ENCODE measurements at places on chromosomes 7 and 10. TPM values are rescaled to one million over a fixed set of nuclear protein-coding genes. Genes with fewer than 3 reads are reported as not detected.

Gene AGMO
- polyA plus RNA-seq: 0.03 TPM

Gene RBM33
- polyA plus RNA-seq: 9.1 TPM

Gene PDK4
- polyA plus RNA-seq: 122 TPM

Gene LIPF
- 15,849 TPM for polyA plus RNA-seq

Gene FANK1
- 5.4 TPM for polyA plus RNA-seq

GRCh38 chr7:25427721-25428120 lies 199.4 kb upstream of the NPVF start:
- no peak for DNase-seq

DNA sequence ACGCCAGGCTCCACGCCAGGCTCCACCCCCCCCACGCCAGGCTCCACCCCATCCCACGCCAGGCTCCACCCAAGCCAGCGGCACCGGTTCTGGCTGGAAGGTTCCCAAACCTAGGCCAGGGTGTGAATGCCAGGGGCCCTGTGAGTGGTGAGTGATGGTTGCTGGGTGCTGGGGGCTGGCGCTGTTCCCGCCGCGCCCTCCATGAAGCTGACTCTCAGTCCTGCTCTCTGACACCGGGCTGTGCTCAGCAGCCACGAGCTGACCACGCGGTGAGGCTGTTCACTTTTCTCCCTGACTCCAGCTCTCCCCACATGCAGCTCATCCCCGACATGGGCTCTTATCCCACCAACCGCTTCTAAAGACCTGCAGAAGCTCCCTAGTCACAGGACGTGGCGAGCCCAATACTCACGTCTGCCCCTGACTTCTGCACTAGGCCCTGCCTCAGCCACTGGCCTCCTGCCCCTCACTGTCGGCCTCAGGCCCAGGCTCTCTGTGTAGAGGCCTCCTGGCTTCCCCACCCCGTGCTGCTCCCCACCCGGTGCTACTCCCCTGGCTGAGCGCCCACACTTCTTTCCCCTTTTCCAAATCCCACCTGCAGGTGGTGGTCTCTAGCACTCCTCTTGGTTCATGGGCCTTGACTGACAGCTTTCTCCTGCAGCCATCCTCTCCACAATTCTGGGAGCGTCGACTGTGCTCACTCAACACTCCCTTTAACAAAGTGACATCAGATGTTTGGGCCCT lies 603.0 kb downstream of the PTPRN2 start:
- no peak for DNase-seq

Gene RADIL
- polyA plus RNA-seq: 1.6 TPM

Gene NUTM2B
- 3.1 TPM for polyA plus RNA-seq

- DNase-seq: no peak
Measured at GRCh38 chr7:149625947-149626392, 128.4 kb upstream of the ZNF746 start.

Gene NANOS1
- polyA plus RNA-seq: 1.5 TPM

Gene LAMB1
- 50.0 TPM for polyA plus RNA-seq

Gene LRRD1
- not detected for polyA plus RNA-seq

- DNase-seq: no peak
Measured at GRCh38 chr7:115825456-115826115, 205.0 kb downstream of the TFEC start.

GRCh38 chr10:96667401-96667800 lies 52.9 kb downstream of the PIK3AP1 start:
- DNase-seq: no peak

- DNase-seq: no peak
Measured at GRCh38 chr7:112290065-112290464, 83.6 kb downstream of the ZNF277 start.

DNA sequence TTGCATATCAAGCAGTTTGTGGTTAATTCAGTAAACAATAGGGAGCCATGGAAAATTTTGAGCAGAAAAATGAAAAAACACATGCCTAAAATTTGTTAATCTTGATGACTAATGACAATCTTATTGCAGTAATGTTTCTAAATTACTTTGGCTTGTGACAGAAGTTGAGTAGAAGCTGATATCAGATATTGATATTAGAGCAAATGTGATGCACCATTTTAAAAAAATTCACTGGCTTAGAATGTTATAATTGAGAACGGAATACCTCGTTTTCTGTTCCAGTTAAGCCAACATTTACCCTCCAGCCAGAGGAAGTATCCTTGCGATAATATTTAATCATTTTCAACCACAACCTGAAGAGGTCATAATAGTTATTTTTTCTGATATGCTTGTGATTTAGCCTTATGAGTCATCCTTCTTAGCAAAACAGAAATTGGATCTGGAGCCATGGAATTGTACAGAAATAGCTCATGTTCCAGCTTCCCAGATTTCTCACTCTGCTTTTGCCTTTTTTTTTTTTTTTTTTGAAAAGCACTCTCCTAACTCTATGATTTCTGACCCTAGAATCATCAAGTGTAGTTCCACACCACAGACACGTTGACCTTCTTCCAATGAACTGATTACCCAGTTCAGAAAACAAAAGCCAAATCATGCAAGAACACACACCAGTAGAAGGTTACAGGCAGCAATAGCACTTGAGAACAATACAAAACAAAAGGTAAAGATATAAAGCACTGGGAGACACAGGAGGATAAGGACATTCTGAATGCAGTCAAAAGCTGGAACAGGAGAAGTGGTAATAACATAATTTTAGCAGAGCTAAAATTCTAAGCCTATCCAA lies 96.8 kb upstream of the PHYHIPL start:
- DNase-seq: no peak

- no peak for DNase-seq
Measured at GRCh38 chr7:139886206-139886605, 57.1 kb downstream of the TBXAS1 start.
